Foreskin melanocyte (primary cell): ENCODE measurements at places on chromosomes 6 and 20.

- DNase-seq, result no peak
These were observed 529.6 kb upstream of the RNF217 start for GRCh38 chr6:124432620-124433019.

DNA sequence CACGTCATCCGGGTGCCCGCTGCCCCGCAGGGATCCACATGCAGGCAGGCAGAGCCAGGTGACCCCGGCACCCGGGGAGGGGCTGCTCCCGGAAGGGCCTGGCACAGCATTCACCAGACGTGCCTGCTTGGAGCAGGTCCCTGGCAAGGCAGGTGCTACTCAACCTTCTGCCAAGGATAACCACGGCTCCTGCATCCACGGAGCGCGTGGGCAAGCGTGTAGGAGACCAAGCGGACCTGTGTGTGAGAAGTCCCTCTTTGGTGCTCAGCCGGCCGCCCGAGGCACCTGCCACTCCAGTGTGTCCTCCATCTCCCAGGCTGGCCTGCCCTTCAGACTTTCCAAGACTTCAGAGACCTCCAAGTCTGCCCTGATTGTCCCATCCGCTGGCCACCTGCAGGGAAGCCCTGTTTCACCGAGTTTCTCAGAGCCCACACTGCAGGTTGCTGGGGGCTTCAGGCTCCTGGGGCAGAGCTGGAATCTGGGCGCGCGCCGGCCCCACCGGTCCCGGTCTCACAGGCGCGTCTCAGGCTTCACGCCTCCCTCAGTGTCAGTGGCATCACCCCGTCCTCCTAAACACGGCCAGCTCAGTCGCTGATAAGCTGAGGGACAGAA, 124.3 kb downstream of the DLL1 start:
- DNase-seq, result no peak

GRCh38 chr6:152318278-152318677, 318.9 kb downstream of the SYNE1 start:
- DNase-seq, result no peak

GRCh38 chr6:89999945-90000825, 105.9 kb downstream of the GJA10 start:
- no peak for DNase-seq

GRCh38 chr6:108102965-108103364, 28.4 kb upstream of the OSTM1 start:
- no peak for DNase-seq

DNA sequence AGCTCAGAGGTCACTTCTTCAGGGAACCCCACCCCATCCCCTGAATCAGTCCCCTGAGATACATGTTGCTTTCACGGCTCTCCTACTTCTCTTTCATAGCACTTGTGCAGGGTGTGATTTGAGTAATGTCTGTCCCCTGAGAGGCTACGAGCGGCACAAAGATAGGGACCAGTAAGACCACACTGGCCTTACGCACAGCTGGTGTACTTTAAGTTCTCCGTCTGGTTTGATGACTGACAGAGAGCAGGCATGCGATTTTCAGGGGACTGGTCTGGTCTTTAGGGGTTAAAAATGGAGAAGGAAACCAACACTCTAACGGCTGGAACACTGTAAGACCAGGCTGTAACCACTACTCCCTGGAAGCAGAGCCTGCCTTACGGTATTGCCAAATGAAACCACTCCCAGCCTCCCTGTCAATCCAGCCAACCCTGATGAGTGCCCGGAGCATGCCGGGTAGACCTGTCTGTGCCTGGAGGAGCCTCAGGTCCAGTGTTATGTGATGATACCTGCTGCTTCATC, 47.1 kb downstream of the ELMO2 start:
- DNase-seq, result no peak

- no peak for DNase-seq
These were observed 267.8 kb upstream of the IRAK1BP1 start for GRCh38 chr6:78599526-78599925.

- no peak for DNase-seq
These were observed 65.1 kb downstream of the ADNP start for GRCh38 chr20:50866036-50866685.

- no peak for DNase-seq
These were observed 356.0 kb upstream of the CITED2 start for GRCh38 chr6:139730340-139730974.

DNA sequence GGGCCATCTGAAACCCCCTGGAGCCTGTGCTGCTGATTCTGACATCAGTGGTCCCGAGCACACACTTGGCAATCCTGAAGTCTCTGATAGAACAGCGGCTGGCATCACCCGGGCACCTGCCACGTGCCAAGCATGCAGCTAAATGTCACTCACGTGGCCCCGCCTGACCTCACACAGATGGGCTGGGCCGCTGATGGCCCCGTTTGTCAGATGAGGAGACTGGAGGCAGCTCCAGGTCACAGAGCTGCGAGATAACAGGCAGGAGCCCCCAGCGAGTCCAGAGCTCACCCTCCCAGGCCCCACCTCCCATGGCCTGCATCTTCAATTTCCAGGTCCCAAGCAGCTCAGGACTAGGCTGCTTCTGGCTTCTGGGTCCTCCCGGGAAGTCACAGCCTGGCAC, 67.2 kb downstream of the YTHDF1 start:
- no peak for DNase-seq

- no peak for DNase-seq
These were observed 91.4 kb downstream of the EDN1 start for GRCh38 chr6:12381587-12381986.

GRCh38 chr6:167800549-167800948, 26.2 kb upstream of the AFDN start:
- DNase-seq, result no peak

- DNase-seq, result no peak
These were observed 937 bp downstream of the SPACA1 start for GRCh38 chr6:88048578-88048977.

DNA sequence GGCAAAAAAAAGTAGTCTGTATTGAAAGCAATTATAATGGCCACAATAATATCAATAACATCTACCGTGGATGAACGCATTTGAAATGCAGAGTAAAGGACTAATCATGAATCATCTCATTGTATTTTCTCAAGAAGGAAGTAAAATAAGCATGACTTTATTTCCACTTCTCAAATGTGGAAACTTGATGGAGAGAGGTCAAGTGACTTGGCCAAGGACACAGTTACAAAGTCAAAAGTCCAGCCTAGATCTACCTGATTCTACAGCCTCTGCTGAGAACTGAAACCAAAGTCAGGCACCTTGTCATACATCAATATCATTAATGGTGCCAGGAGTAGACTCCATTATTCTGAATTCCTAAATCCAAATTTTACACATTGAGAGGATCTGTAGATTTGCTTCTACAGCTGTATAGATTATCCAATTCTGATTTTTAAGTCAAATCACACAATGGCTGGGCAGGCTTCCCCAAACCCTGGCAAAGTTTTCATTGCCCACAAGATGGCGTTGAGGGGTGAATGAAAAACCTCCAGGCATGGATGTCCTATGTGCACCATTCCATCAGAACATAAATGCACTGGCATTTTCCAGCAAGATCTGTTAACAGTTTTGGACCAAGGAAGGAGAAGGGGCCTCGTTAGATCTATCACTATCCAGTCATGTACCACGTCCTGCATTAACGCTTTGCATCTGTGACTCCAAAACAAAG, 423.1 kb downstream of the MAFB start:
- peak; percentile 33 for DNase-seq

GRCh38 chr6:126054802-126055201, 68.5 kb downstream of the TRMT11 start:
- no peak for DNase-seq

DNA sequence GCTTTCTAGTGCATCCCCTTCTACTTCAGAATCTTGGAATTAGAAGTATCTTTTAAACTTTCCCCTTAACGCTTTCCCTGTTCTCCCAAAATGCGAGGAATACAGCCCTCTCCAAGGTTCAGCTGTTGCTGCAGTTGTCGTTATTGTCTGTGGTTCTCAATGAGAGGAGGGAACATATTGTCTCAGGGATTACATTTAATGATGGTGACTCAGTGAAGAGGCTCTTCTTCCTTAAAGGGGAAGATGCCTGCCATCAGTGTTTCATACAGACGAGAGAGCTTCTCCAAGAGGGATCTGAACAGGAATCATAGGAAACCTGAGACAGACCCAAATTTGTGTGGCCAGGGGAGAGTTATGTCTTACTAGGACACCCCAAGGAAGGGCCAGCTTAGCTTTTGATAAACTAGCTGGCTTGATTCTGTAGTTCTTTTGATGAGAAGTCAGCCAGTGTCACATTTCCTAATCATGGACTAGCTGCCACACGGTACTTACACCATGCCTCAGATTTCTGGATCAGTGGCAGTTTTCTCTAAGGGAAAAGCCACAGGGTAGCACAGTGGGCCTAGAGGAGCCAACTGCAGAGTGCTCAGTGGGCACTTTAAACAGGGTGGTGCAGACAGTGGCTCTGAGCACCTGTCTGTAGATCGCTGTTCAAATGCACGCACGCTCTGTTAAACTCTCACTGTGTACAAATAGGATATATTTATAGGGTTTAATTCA, 59.7 kb upstream of the TMEM181 start:
- DNase-seq, result no peak

GRCh38 chr20:34199183-34199582, 42.0 kb upstream of the ASIP start:
- no peak for DNase-seq

DNA sequence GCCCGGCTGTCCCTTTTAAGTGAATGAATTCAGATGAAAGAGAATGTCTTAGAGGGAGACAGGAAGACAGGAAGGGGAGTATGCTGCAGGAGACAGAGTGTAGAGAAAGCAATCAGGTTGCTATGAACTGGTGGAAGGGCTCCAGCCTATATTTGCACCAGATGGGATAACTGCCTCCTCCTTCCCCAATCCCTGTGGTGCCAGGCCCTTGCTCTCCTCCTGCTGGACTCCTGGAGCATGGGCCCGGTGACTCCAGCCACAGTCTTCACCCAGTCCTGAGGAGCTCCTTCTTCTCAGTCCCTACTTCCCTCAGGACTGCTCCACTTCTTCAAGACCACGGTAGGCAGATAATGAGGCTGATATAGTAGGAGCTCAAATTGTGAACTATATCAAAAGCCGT, 91.8 kb downstream of the TMEM200A start:
- no peak for DNase-seq

GRCh38 chr6:36659271-36659670, 19.2 kb upstream of the CDKN1A start:
- no peak for DNase-seq

DNA sequence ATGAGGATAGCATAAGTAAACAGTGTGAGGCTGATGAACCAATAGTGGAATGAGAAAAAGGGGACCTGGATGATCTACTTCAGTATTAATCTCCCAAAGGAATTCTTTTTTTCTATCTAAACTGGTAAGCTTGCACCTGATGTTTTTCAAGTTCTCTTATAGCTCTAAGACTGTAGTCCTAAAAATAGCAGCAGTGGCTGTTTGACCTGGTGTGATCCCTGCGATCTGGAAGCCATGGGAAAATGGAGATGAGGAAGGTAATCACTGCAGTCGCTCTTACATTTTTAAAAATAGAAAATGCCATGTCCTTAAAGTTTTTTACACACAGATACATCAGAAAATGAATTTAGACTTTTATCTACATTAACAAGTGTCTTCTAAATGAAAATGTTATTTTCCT, 926.4 kb upstream of the SLC35B3 start:
- no peak for DNase-seq

DNA sequence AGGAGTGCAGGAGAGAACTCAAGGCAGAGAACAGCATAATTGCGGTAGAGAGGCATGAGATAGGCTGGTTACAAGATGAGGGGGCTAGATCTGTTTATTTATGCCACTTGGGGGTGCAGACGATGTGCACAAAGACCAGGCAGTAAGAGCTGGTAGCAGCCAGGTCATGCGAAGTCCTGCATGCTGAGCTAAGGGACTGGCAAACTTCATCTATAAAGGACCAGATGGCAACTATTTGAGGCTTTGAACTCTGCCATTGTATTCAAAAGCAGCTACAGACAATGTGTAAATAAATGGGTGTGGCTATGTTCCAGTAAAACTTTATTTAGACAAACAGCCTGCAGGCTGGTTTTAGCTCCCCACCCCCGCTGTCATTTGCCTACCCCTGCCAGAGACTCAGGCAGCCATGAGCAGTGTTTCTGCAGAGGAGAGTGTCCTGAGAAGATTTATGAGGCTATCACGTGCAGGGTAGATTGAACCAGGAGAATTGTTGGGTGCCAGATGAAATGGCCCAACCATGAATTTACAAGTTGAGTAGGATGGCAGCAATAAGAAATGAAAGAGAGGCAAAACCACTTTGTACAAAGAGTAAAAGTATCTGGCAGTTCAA, 253.4 kb upstream of the MOCS1 start:
- DNase-seq, result no peak

DNA sequence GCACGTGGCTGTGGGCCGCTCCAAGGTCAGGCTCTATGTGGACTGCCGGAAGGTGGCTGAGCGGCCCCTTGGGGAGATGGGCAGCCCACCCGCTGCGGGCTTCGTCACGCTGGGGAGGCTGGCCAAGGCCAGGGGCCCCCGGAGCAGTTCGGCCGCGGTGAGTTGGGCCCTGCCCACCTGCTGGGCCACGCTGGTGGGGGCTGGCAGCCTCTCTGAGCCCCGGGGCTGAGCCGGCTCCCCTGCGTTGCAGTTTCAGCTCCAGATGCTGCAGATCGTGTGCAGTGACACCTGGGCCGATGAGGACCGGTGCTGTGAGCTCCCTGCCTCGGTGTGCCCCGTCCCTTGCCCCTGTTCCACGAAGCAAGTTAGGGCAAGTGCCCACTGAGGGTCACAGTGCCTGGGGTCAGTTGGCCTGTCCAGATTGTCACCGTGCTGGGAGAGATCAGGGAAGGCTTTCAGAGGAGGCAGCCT, 27.1 kb downstream of the COL20A1 start:
- DNase-seq, result no peak

GRCh38 chr6:44572346-44572745, 184.8 kb downstream of the CDC5L start:
- DNase-seq, result no peak

- no peak for DNase-seq
These were observed 199.7 kb upstream of the KCNQ5 start for GRCh38 chr6:72422171-72422570.

GRCh38 chr20:13455713-13456112, 183.0 kb downstream of the TASP1 start:
- no peak for DNase-seq

- DNase-seq, result no peak
These were observed 305.4 kb downstream of the UTRN start for GRCh38 chr6:144590532-144590931.
